ENCODE measurements at places on chromosomes 6 and 20.
A peak's percentile ranks its signal among the peaks of the same experiment; 100 is the strongest.

GRCh38 chr6:3663081-3663480, 88.4 kb downstream of the PXDC1 start:
- DNase-seq, result no peak

GRCh38 chr20:62760856-62761758, 35.2 kb upstream of the MRGBP start:
- no peak for DNase-seq

GRCh38 chr6:166754218-166755030, 127.4 kb upstream of the RPS6KA2 start:
- no peak for DNase-seq

- DNase-seq, result no peak
Measured at GRCh38 chr20:1477896-1478490, 11.3 kb upstream of the NSFL1C start.

DNA sequence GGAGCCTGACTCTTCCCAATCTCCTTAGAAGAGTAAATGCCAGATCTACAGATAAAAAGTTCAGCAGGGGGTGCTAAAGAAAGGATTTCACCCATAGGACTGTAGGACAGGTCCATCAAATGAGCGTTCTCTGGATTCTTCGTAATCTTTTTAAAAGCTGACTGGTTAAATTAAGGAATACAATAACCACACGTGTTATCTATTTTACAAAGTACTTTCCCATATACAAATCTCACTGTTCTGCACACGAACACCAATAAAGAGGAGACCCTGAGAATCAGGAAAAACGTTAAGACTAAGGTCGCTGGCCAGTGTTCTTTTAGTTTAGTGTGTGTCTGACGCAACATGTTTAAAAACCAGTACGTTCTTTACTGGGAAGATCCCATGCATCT, 542 bp downstream of the TUBE1 start:
- peak; percentile 63 for DNase-seq

DNA sequence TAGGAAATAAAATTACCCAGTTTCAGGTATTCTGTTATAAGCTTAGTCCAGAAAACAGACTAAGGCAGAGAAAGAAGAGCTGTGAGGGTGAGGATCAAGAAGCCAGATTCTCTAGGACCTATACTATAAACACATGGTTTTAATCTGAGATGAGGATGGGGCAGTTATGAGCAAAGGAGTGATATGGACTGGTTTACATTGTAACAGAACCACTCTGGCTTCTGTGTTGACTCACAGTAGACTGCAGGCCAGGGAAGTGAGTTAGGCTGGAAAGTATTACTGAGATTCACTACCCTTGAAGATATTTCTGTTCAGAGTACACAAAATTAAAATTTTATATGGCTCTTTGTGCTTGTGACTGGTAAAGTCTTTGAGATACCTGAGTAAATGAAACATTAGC, 3.2 kb upstream of the RWDD1 start:
- DNase-seq, result no peak

DNA sequence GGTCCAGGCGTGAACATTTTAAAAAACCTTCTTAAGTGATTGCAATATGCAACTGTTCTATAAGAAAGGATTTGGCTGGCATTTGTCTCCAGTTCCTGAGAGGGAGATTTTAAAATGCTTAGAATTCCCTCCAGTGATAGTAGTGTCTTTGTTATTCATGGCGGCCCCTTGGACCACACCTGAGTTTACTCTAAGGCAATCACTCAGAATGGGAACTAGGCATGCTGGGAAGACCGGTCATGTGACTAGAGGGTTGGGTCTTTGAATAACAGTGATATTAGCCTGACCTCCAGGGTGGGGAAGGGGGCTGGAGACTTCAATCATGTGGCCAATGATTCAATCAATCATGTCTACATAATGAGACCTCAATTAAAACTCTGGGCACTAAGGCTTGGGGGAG, 50.7 kb upstream of the UTRN start:
- no peak for DNase-seq

GRCh38 chr20:25584905-25585704, at the start of gene NINL:
Gene NINL, minus strand, starts transcription at chr20:25585531. Its CDS starts 58,944 bp downstream, at chr20:25526587.
- DNase-seq, result peak; percentile 22

DNA sequence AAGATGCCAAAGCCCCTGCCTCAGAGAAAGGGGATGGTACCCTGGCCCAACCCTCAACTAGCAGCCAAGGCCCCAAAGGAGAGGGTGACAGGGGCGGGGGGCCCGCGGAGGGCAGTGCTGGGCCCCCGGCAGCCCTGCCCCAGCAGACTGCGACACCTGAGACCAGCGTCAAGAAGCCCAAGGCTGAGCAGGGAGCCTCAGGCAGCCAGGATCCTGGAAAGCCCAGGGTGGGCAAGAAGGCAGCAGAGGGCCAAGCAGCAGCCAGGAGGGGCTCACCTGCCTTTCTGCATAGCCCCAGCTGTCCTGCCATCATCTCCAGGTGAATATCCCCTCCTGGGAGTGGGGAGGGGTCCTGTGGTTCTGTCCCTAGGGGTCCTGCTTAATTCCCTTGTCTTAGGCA, 1.1 kb downstream of the MYLK2 start:
- no peak for DNase-seq

GRCh38 chr20:6560978-6561377, 206.5 kb upstream of the BMP2 start:
- DNase-seq, result no peak

DNA sequence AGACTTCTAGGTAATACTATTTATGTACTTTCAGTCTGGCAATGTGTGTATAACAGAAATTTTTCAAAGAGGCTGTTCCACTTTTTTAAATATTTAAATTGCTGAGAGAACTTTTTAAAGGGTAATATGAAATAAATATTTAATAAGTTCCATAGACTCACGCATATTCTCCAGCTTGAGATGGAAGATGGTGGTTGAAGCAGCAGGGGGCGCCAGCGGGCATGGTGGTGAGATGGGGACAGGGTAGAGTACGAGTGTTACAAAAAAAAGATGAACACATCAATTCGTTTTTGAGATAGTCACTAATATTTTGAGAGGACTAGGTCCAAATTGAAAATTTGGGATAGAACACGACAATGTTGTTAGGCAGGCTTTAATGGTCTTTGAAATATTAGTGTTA, 68.4 kb downstream of the RSPO3 start:
- DNase-seq, result peak; percentile 73

DNA sequence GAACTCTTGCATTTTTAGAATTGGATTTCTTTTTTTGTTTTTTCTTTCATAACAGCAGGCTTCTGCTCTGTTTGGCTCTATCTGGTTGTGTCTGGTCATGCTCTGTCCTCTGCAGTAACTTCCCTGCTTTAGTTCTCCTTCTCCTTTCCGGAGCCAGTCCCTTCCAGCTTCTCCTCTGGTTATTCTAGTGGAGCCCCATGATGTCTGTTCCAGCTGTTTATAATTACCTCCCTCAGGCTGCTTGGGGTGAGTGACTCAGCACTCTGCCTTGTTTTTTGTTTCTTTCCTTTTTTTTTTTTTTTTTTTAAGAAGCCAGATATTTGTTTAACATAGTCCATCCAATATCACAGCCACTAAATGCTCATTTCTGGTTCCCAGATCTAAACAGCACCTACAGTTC, 409.6 kb downstream of the MAFB start:
- no peak for DNase-seq

DNA sequence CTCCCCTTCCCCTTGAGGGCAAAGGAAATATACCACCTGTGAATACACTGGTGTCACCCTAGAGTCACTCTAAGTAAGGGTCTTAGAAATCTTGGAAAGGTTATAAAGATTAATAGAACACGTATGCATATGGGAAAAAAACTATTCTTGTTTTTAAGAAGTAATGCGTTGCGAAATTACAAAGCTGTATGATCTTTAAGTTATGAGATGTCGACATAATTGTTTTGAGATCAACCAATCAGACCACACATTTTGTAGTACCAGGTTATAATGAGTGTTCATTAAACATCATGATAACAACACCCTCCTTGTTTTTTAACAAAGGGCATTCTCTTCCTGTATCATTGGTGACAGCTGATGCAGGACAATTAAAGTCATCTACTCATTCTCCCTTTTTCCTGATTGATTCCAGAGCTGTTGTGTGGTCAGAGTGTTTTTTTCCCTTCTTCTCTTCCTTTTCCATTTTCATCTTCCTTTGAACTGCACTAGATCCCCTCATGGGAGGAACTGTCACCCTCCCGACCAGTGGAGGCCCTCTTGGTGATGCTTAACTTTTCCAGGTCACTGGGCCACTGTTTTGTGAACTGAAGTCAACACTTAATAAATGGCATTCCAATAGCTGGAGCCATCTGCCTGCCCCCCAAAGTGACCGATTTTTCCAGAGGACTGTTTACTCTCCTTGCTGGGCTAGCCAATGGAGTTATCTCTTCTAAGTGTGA, 37.0 kb downstream of the PRDM1 start:
- no peak for DNase-seq

All from erythroblast (primary cell).